Stimulated activated naive B cell treated with anti-CD40 and anti-IgM and Interleukin-4, amounts not matched to agents 10 μg/mL and 1 μg/mL and 100 μg/mL, for 72 hours (primary cell): ENCODE measurements at places on chromosomes 16 and 17.
A peak's percentile ranks its signal among the peaks of the same experiment; 100 is the strongest.

- H3K27me3 ChIP-seq: peaks cover 46% of the 10 kb centered on the region
- H3K36me3 ChIP-seq: no peaks in the 10 kb centered on the region
- no peaks in the 10 kb centered on the region for H3K4me1 ChIP-seq
- H3K4me3 ChIP-seq: no peak overlapping the region
- DNase-seq: no peak
Observed at GRCh38 chr17:74123866-74124444, 79.5 kb upstream of the RPL38 start.

DNA sequence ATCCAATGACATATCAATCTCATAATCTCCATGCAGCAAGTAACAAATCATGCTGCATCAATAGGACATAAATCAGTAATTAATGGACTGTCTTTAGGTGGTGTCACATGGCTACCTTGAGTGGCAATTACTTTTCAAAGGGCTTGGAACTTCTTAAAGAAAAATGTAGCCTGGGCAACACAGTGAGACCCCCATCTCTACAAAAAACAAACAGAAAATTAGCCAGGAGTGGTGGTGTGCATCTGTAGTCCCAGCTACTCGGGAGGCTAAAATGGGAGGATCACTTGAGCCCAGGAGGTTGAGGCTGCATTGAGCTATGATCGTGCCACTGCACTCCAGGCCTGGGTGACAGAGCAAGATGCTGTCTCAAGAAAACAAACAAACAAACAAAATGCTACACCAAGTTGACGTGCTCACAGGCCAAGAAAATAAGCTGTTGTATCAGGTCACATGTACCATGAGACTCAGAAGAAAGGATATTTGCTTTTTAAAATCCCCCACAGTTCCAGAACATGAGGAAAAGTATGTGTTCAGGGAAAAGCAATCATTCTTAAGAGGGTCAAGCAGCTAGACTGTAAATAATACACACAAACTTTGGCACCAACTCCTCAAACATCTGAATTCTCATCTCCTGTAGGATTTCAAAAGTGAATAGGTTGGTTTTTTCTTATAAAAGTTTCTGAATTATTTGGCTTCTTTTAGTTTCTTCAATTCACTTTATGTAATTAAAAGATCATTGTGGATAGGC, 23.8 kb upstream of the ERN1 start:
- DNase-seq: no peak
- H3K4me1 ChIP-seq: peaks cover under 1% of the 10 kb centered on the region
- no peak overlapping the region for H3K4me3 ChIP-seq
- no peaks in the 10 kb centered on the region for H3K27me3 ChIP-seq
- peaks cover 36% of the 10 kb centered on the region for H3K36me3 ChIP-seq

GRCh38 chr17:16941072-16942036, 30.6 kb downstream of the TNFRSF13B start:
- H3K27ac ChIP-seq: no peak overlapping the region
- H3K4me1 ChIP-seq: peaks cover 27% of the 10 kb centered on the region
- no peak for DNase-seq
- no peaks in the 10 kb centered on the region for H3K27me3 ChIP-seq
- peaks cover 38% of the 10 kb centered on the region for H3K36me3 ChIP-seq

GRCh38 chr17:63035695-63036094, 69.7 kb downstream of the TANC2 start:
- no peak overlapping the region for H3K27ac ChIP-seq
- no peak overlapping the region for H3K4me3 ChIP-seq

- no peak for DNase-seq
- peaks cover 67% of the 10 kb centered on the region for H3K27me3 ChIP-seq
- H3K36me3 ChIP-seq: no peaks in the 10 kb centered on the region
- no peak overlapping the region for H3K4me3 ChIP-seq
- no peaks in the 10 kb centered on the region for H3K4me1 ChIP-seq
Observed at GRCh38 chr17:48970865-48971687, 2.7 kb upstream of the GIP start.

DNA sequence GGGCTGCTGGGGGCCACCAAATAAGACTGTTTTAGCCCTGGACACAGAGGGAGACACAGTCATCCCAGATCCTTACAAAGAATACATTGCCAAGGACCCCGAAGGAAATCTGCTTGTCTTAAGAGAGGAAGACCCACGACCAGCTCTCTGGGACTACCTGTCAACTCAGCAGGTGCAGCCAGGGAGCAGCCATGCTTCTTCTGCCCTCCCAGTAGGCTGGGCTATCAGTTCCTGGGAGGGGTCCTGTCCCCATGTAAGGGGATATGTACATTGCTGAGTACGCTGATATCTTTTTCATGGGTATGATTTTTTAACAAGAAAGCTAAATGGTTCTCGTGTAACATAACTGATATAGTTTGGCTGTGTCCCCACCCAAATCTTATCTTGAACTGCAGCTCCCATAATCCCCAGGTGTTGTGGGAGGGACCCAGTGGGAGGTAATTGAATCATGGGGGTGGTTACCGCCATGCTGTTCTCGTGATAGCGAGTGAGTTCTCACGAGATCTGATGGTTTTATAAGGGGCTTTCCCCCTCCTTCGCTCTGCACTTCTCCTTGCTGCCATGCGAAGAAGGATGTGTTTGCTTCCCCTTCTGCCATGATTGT, 11.3 kb downstream of the SSTR2 start:
- H3K27ac ChIP-seq: no peak overlapping the region
- DNase-seq: no peak
- H3K27me3 ChIP-seq: no peaks in the 10 kb centered on the region
- peaks cover 17% of the 10 kb centered on the region for H3K36me3 ChIP-seq

GRCh38 chr16:3675601-3676130, 21.2 kb downstream of the DNASE1 start:
- H3K4me1 ChIP-seq: no peaks in the 10 kb centered on the region
- no peak overlapping the region for H3K4me3 ChIP-seq
- H3K27me3 ChIP-seq: no peaks in the 10 kb centered on the region
- no peak for DNase-seq

GRCh38 chr16:68346892-68347480, 36.2 kb downstream of the PRMT7 start:
- no peaks in the 10 kb centered on the region for H3K4me1 ChIP-seq
- peak overlapping the region; percentile 83 for H3K27ac ChIP-seq
- no peak overlapping the region for H3K4me3 ChIP-seq
- DNase-seq: no peak
- H3K36me3 ChIP-seq: peaks cover 54% of the 10 kb centered on the region
